Glomerular endothelial cell (primary cell): ENCODE measurements at places on chromosomes 6 and 20.
A peak's percentile ranks its signal among the peaks of the same experiment; 100 is the strongest.

DNA sequence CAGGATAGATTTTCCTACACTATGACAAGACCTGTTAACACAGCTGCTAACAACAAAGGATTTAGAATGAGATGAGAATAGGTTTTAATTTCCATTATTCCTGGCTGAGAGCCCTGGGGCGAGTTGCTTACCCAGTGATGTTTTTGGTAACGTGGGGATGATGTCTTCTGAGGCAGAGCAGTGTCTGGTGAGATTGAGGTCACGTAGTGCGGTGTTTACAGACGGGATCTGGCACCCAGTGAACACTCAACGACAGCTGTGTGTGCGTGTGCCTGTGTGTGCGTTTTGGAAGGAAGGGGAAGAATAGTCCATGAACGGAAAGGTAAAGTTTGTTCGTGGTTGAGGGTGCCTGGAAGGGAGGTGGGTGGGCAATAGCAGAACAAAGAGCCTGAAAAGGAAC is 384.7 kb downstream of the C6orf118 start:
- no peak for DNase-seq

DNA sequence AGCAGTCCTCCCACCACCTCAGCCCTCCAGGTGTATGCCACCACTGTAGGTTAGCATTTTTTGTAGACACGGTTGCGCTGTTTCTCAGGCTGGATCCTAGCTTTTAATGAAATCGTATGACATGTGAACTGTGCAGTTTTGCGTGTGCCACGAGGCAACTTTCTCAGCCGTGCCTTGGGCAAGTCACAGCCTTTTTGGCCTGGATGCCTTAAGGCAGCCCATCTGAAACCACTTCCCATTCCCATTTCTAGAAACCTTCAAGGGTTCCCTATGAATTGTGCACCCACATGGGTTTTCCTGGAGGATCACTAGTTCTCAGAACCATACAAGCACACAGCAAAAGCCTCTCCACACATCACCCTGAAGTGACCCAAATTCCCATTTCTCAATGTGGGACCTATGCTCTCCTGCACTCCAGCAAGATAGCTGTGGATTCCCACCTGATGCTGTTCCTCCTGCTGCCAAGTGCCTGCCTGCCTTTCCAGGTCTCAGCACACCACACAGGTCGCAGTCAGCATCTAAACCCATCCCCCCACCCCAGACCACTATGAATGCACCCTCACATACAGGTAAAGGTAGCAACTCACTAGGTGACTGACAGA is 28.9 kb downstream of the SNX5 start:
- no peak for DNase-seq

- DNase-seq = no peak
These were observed 20.4 kb downstream of the OSBPL2 start for GRCh38 chr20:62258499-62259293.

- no peak for DNase-seq
These were observed 514 bp downstream of the DEFB129 start for GRCh38 chr20:227439-228105.

DNA sequence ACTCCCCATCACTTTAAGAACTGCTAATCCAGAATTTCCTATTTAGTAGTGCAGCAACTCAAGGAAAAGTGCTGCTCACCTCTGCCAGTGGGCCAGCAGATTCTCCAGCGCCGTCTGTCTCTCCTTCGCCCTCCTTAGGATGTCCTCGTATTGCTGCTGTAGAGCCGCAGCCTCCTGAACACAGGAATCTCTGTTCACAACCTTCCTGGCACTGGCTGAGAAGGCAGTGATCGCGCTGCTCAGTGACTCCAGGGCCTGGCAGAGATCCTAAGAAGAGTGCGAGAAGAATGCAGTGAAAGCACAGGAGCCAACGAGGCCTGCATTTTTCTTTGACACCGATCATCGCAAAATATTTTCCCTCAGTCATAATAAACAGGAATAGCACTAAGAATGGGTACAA is 209.0 kb downstream of the SYNE1 start:
- DNase-seq = no peak

DNA sequence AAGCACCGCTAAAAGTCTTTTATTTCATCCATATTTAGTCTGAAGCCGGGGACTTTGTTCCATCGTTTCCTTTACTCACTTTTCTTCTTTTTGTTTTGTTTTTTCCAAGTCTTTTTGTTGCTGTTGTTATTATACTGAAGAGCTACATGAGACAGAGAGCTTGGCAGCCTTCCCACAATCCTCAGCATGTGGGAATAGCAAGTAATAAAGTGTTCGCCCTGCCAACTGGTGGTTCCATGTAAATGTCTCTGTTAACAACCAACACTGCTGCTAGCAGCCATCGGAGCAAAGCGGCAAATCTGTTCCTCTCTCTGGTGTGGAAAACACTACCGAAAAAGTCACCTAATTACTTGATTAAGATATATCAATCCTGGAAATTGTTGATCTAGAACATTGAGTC is 437.8 kb upstream of the ID4 start:
- DNase-seq = no peak

GRCh38 chr20:44324343-44324742 is 12.5 kb upstream of the R3HDML start:
- no peak for DNase-seq

- DNase-seq = no peak
These were observed 216.2 kb upstream of the ZNF217 start for GRCh38 chr20:53809728-53810365.

DNA sequence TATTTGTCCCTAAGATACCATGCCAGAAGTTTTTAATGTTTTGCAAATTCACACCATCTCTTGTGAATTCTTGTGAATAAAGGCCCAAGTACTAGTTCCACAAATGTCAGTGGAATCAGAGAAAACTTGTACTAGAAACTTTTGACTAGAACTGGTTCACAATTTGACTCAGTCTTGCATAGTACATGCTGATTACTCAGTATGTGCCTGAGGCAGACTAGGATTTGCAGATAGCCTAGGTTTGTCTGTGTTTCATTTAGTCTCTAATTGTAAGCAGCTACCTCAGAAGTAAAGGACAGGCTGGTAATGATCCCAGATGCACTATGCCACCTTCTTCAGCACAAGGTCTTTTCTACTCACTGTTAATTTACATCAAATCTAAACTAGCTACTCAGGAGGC is 34.2 kb upstream of the GSTA4 start:
- DNase-seq = no peak

DNA sequence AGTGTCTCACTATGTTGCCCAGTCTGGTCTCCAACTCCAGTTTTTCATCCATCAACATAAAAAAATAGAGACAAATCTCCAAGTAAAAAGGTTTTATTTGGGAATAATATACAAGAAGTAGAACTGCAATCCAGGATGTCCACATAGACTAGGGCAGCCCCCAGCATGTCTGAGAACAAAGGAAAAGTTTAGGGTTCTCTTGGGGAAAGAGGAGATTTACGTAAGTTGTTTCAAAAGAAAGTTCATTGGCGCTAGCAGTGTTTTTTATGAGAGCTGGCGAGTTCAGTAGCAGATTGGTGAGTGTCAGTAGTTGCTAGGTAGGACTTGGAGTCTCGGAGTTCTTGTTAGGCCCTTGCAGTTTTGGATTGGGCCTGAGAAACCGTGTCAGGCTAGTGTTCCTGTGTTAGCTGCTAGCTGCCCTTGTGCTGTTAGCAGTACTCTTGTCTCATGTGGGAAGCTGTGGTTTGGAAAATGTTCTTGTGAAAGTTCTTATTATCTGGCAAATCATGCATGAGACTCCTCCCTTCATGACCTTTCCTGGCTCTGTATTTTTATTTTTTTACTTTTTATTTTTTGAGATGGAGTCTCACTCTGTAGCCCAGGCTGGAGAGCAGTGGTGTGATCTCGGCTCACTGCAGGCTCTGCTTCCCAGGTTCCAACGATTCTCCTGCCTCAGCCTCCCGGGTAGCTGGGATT is 24.7 kb downstream of the TTLL9 start:
- peak; percentile 12 for DNase-seq

DNA sequence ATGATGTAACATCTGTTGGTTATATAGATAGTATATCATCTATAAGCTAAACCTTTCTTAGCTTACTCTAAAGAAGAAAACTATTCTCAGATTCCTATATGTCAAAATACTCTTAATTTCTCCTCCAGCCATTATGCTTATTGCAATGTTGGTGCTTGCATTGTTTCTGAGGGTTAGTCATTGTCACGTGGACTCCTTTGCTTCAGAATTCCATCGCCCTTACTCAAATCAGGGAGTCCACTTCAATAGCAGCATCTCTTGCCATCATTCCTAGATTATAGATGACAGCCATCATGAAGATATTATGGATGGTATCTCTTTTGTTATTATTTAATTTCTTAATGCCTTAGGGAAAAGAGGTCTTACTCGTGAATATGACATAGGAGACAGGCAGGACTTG is 776.1 kb downstream of the TENT5A start:
- DNase-seq = no peak

GRCh38 chr20:62040381-62040922 is 25.2 kb downstream of the TAF4 start:
- no peak for DNase-seq

GRCh38 chr6:50007819-50008218 is 14.0 kb downstream of the DEFB110 start:
- no peak for DNase-seq

DNA sequence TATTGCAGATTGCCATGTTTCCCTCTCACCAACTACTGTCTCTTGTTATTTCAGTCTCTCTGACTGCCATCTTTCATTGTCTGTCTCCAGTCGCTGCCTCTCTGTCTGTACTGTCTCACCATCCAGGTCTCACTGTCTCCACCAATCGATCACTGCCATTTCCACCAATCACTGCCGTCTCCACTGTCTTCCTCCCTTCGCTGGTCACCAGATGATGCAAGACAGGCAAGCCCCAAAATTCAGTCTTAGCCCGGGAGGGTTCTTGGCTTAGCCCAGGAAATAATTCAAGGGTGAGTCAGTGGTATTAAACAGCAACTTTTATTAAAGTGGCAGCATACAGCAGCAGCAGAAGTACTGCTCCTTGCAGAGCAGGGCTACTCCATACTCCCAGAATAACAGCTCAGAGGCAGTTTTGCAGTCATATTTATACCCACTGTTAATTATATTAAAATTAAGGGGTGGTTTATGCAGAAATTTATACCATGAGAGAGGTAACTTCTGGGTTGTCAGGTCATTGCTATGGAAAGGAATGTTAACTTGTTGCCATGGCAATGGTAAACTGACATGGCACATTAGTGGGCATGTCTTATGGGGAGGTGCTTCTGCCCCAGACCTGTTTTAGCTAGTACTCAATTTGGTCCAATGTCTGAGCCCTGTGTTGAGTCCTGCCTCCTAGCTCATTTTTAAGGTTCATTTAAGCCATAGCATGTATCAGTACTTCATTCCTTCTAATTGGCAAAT is 23.0 kb upstream of the ECHDC1 start:
- DNase-seq = peak; percentile 34
